ENCODE measurements at places on chromosomes 2 and 18.
A peak's percentile ranks its signal among the peaks of the same experiment; 100 is the strongest.

DNA sequence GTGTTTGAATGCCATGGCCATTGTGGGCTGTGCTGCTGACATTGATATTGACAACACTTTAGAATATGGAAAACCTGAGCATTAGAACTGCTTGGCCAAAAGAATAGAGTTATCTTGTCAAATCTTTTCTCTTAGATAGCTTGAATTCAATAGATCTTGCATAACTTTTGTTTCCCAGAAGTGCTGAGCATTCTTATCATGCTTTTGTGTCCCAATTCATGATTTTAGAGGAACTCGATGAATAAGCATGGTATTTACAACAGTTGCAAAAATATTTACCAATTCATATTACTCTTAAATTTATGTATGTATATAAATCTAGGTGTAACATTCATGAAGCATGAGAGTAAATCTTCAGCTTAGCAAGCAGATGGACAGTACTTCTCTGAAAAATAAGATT, 508.0 kb downstream of the BCL11A start:
- no peak for DNase-seq

DNA sequence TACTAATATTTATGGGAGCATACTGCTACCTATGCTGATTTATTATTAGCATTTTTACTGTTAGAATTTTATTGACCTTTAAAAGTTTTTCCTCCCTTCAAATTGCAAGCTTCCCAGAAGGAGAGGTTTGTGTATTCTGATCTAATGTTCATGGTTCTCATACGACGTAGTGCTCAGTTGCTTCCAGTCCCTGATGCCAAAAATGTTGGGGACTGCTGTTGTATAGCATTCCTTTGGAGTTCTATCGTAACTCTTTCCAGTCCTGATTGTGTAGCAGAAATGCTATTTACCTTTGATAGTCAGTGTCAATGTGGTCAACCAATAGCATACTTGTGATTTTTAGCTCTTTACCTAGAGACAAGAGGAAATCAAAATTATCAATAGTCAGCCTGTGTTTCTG, 69.5 kb upstream of the ZSWIM2 start:
- no peak for DNase-seq

DNA sequence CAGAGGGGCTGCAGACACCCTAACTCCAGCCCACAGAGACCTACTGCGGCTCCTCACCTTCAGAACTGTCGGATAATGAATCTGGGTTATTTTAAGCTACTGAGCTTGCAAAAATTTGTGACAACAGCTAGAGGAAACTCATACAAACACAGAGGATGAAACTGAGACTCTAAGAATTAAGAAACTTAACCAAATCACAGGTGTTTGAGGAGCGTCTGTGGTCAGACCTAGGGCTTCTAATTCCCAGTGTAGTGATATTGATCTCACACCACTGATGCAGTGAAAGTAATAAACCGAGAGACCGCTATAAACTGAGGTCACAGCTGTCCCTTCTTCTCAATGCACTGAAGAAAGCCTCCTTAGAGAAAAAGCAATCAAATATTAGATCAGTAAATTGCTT, 110.1 kb downstream of the RGPD3 start:
- DNase-seq = no peak

GRCh38 chr2:105840933-105841332, 96.2 kb downstream of the NCK2 start:
- no peak for DNase-seq

GRCh38 chr2:121073320-121074210, 211.4 kb downstream of the TFCP2L1 start:
- DNase-seq = no peak

- DNase-seq = no peak
These were observed 12.1 kb upstream of the CYBRD1 start for GRCh38 chr2:171509945-171510731.

GRCh38 chr2:28904802-28905457, 10.5 kb downstream of the WDR43 start:
- no peak for DNase-seq

- DNase-seq = no peak
These were observed 1.4 kb downstream of the KCNS3 start for GRCh38 chr2:17879913-17880274.

DNA sequence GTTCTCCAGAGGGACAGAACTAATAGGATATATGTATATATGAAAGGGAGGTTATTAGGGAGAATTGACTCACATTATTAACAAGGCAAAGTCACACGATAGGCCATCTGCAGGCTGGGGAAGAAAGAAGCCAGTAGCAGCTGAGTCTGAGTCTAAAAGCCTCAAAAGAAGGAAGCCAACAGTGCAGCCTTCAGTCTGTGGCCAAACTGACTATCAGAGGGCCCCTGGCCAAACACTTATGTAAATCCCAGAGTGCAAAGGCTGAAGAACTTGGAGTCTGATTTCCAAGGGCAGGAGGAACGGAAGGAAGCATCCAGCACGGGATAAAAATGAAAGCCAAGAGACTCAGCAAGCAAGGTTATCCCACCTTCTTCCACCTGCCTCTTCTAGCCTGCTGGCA, 108.0 kb upstream of the LDLRAD4 start:
- no peak for DNase-seq

DNA sequence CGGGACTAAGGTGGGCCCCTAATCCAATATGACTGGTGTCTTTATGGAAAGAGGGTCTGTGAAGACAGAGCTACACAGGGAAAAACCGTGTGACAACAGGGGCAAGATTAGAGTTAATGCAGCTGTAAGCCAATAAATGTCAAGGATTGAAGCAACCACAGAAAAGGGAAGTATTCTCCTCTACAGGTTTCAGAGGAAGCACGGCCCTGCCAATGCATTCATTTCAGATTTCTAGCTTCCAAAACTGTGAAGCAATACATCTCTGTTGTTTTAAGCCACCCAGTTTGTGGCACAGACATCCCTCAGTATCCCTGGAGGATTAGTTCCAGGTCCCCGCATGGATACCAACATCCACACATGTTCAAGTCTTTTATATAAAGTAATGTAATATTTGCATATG, 48.8 kb downstream of the SPP2 start:
- no peak for DNase-seq

- no peak for DNase-seq
These were observed 8.3 kb upstream of the RNF103 start for GRCh38 chr2:86631846-86632485.

- peak; percentile 73 for DNase-seq
These were observed 35.3 kb downstream of the RAB31 start for GRCh38 chr18:9743200-9744016.

DNA sequence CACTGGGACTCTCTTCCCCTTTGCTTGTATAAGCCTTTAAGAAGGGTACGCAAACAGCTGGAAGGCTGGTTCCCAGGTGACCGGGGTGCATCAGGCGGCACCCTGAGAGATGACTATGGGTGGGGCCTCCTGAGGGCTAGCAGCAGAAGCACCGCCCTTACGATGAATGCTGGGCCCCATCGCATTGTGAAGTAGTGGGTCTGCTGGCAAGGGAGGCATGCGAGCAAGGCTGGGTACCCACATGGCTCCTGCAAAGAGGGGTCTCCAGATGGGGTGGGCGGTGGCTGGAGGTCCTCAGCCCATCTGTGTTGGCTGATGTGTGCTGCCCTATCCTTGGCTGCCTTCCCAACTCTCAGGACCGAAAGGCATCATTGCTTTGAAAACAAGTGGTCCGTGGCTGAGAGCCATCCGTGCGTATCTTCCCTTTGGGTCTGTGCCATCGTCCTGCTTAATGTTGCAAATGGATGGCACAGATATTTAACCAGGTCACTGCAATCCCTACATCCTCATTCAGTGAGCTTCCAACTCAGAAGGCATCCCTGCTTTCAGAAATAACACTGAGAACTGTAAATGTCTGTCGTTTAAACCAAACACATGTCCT, 83.5 kb upstream of the GPC1 start:
- no peak for DNase-seq

- DNase-seq = no peak
These were observed 124.4 kb upstream of the KLHL29 start for GRCh38 chr2:23260621-23261020.

GRCh38 chr2:143581134-143581533, 451.9 kb downstream of the ARHGAP15 start:
- DNase-seq = no peak

DNA sequence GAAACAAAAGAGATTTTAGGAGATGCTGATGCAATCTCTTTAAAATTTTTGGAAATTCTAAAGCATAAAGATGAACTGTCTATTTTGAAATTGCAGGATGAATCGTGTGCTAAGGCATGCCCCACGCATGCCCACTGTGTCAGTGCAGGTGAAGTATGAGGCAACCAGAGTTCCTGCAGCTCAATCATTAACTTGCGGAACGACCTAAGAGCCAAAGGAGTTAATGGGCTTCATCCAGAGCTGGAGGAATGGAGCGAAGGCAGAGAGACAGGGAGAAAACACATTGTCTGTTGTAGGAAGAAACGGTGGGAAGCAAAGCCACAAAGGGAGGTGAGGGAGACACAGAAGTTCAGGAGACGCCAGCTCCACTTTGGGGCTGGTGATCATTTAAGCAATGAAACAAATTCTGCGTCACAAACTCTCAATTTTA, 265.2 kb downstream of the CCDC85A start:
- no peak for DNase-seq

GRCh38 chr2:73078457-73079411, 7.2 kb upstream of the SFXN5 start:
- DNase-seq = no peak

GRCh38 chr2:95121093-95121406, 558 bp downstream of the MRPS5 start:
- DNase-seq = no peak

DNA sequence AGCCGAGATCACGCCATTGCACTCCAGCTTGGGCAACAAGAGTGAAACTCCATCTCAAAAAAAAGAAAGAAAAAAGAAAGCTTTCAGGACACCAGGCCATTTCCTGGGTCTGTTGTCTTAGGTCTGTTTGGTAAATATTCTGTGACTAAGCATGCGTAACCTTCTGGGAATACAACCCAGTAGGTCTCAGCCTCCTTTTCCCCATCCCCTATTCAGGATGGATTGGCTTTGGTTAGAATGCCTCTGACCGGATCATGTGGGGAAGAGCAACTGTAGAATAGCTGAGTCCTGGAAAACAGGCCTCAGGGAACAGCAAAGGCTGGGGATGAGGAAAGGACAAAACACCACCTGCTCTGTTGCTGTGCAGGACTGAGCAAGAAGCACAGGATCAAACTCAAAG, 1.6 kb upstream of the PDCL3 start:
- DNase-seq = no peak

- DNase-seq = no peak
These were observed 18.0 kb downstream of the ZNF532 start for GRCh38 chr18:58882686-58883085.

- DNase-seq = peak; percentile 4
These were observed 547.1 kb upstream of the LINC00305 start for GRCh38 chr18:64695851-64696553.

- DNase-seq = no peak
These were observed 112.8 kb upstream of the SCN1A start for GRCh38 chr2:166240387-166241313.

DNA sequence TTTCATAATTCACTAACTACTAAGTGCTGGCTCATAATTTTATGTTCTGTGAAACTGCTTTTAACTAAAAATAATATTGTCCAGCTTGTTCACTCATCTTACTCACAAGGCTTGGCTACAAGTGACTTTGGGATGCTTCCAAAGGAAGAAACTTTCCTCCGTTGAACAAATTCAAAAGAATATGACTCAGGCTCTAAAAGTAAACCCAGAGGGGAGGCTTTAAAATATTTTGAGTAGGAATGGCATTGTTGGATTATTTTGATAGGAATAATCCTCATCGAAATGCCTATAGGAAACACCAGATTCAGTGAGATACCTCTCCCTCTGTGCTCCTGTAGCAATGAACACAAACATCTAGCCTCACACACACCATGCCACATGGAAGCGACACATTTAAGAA, 25.2 kb upstream of the TLK1 start:
- DNase-seq = no peak

- no peak for DNase-seq
These were observed 12.0 kb downstream of the OBSL1 start for GRCh38 chr2:219559156-219559915.

DNA sequence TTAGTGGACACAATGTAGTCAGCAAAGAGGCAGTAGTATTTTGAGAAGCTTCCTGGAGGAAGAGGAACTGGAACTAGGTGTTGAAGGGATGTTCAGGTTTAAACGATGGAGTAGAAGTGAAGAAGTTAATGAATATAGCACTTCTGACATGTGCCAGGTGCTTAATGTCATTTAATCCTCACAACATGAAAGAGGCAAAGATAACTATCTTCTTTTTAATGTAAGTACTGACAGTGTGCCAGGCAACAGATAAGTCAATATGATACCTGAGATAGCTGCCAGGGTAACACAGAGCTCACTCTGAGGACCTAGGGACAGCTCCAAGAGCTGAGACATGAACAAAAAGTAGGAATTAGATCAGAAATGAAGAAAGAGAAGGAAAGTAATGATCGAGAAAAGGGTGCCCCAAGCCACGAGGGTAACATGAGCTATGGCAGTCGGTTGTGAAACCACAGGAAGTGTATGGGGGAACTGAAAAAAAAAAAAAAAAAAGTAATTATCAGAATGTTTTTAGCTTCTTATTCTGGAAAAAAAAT, 140.7 kb downstream of the RNF144A start:
- DNase-seq = no peak

DNA sequence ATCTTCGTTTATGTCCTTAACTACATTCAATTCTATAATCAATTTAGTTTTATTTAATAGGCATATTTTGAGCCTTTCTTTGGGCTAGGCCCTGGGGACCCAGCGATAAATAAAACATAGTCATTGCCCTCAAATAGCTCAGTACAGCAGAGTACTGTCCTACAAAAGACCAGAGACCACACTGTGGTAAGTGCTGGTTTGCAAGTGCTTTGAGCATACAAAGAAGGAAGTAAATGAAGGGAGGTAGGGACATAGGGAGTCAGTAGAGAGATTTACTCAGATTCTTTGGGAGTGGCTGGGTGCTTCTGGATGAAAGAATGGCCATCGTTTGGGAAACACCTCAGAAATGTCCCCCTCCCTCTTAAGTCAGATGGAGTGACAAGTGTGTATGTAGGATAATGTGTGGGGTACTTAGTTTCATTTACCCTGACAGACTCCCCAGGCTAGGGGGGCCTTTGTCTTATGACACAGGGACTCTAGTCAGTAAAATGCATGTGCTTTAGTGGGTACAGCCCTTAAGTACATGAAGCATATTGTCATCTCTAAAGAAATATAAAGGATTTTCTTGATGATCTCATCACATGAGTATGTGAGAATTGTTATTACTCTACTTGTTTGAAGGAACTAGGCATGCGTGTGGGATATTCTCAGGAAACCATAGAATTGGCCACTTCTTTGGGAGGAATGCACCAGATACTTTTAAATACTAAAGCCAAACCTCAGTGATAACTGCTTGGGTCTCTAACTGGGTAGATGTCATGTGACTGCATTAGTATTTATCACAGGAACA, 35.1 kb downstream of the MAPRE2 start:
- DNase-seq = no peak

DNA sequence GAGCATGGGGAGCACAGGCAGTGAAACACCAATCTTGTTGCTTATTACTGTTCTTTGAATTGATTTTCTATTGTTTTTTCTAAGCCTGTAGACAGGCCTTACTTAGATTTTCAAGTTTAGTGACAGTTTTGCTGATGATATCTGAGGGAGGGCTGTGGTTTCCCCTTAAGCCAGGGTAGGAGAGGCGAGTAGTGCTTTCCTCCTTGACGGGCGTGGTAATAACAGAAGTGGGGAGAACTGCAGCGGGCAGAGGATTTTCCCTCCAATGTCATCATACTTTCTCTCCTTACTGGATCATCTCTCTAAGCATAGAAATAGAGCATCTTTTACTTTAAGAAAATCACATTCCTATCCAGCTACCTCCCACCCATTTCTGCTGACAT, 314.4 kb downstream of the ALK start:
- DNase-seq = no peak
